Astrocyte (in vitro differentiated cells and primary cell): ENCODE measurements at places on chromosomes 7 and 10. TPM values are rescaled to one million over a fixed set of nuclear protein-coding genes. Genes with fewer than 3 reads are reported as not detected.

Gene CFAP43
- total RNA-seq: 0.24 and 0.27 TPM in 2 replicates

Gene OPN1SW
- not detected in 2 replicates for total RNA-seq

GRCh38 chr7:17299483-17299991 lies 1.1 kb downstream of the AHR start:
- H3K36me3 ChIP-seq: no peaks in the 10 kb centered on the region
- H3K27ac ChIP-seq: peak overlapping the region; percentile 57
- peaks cover 4% of the 10 kb centered on the region for H3K4me1 ChIP-seq
- H3K27me3 ChIP-seq: no peaks in the 10 kb centered on the region

DNA sequence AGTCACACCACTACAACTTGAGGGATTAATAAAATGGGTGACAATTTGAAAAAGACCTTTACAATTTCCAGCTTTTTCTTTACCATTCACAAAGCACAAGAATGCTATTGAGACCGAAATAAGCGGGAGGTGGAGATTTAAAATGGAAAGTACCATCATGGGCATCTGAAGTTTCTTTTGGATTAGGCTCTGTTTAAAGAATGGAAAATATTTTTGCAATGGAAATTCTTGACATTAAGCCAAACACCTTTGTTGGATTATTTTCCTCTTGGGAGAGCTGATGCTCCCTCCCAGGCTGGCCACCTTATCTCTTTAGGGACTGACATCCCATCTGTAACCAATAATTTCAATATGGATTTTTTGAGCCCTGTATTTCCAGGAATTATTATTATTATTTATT lies 62.5 kb downstream of the BPGM start:
- H3K4me1 ChIP-seq: peaks cover 16% of the 10 kb centered on the region
- H3K27me3 ChIP-seq: no peaks in the 10 kb centered on the region
- H3K36me3 ChIP-seq: no peaks in the 10 kb centered on the region
- no peak overlapping the region for H3K4me3 ChIP-seq

Gene JCAD
- 27.3 and 29.0 TPM in 2 replicates for total RNA-seq

DNA sequence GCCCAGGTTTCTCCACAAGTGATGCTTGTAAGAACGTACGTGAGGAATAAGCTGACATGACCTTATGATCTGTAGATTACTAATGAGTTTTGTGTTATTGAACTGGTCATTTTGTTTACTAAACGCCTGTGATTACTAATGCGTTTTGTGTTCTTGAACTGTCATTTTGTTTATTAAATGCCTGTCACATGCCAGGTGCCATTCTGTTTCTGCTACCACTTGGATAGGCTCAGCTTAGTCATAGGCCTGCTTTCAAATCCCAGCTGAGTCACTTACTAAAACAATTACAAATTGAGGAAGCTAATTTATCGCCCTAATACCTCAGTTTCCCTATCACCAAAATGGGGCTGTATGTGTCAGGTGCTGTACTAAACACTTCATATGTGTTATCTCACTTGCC lies 4.7 kb upstream of the HGF start:
- no peak overlapping the region for H3K4me3 ChIP-seq
- no peaks in the 10 kb centered on the region for H3K36me3 ChIP-seq
- no peak for DNase-seq
- H3K27me3 ChIP-seq: no peaks in the 10 kb centered on the region

DNA sequence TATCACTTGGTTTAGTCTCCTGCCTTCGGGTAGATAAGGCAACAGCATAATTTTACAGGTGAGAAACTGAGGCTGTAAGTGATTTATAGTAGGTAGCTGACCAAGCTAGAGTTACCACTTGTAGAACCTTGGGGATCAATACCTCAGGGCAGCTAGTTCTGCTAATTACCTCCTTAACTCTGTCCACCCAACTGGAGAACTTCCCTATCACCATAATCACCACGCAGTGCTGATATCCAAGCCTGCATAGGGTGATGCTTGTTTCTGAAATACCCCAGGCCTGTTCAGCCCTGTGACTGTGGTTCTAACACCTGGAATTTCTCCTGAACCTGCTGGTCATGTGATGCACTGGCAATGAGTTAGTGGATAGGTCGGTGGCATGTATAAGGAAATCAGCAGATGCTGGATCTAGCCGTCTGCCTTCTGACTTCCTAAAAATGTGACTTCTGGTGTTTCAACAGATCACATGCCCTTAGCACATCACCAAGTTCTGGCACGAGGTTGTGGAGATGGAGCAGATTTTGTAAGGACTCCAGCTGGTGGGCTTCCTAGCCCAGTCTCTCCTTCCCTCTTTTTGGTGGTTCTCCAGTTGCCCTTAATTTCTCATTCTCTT lies 15.3 kb downstream of the PLAU start:
- H3K36me3 ChIP-seq: no peaks in the 10 kb centered on the region
- H3K27ac ChIP-seq: no peak overlapping the region
- DNase-seq: no peak
- H3K27me3 ChIP-seq: no peaks in the 10 kb centered on the region

DNA sequence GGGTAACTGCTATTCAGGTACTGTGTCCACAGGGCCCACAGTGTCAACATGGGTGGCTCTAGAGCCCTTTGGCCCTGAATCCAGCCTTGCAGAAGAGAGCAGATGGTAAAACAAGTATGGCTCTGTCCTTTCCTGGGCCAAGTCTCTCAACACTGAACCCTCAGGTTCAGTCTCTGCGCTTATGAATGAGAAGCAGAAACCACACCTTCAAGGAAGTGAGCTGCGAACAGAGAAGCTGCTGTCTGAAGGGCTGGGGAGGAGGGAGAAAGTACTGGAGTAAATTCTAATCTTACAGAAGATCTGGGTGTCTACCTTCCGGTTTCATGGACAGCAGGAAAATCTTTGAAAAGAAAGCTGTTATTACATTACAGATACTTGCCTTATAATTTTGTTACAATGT lies 4.1 kb downstream of the TBRG4 start:
- no peak overlapping the region for H3K27ac ChIP-seq
- DNase-seq: no peak
- no peak overlapping the region for H3K4me3 ChIP-seq
- H3K36me3 ChIP-seq: peaks cover 48% of the 10 kb centered on the region

DNA sequence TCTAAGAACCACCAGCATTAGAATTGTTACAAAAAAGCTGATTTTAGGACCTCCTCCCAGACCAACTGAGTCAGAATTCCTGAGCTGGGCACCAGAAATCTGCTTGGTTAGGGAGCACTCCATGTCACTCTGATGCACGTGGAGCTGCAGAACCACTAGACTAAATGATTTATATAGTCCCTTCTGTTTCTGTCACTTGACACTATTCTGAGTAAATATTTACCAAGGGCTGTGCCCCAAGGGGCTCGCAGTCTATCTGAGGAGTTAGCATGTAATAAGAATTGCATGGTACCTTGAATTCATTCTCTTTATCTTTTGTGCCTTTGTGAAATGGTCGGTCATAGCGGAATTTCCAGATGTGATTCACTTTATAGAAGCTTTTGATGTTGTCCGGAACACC lies 196.0 kb upstream of the IMMP2L start:
- no peak for DNase-seq
- H3K4me1 ChIP-seq: no peaks in the 10 kb centered on the region
- H3K36me3 ChIP-seq: no peaks in the 10 kb centered on the region
- H3K27ac ChIP-seq: no peak overlapping the region
- H3K27me3 ChIP-seq: no peaks in the 10 kb centered on the region
- H3K4me3 ChIP-seq: no peak overlapping the region

Gene TUBAL3
- total RNA-seq: not detected in 2 replicates

GRCh38 chr10:132517951-132518521 lies 19.6 kb upstream of the INPP5A start:
- no peaks in the 10 kb centered on the region for H3K36me3 ChIP-seq
- no peak overlapping the region for H3K4me3 ChIP-seq
- H3K27ac ChIP-seq: peak overlapping the region; percentile 86
- DNase-seq: no peak
- H3K4me1 ChIP-seq: peaks cover 50% of the 10 kb centered on the region

DNA sequence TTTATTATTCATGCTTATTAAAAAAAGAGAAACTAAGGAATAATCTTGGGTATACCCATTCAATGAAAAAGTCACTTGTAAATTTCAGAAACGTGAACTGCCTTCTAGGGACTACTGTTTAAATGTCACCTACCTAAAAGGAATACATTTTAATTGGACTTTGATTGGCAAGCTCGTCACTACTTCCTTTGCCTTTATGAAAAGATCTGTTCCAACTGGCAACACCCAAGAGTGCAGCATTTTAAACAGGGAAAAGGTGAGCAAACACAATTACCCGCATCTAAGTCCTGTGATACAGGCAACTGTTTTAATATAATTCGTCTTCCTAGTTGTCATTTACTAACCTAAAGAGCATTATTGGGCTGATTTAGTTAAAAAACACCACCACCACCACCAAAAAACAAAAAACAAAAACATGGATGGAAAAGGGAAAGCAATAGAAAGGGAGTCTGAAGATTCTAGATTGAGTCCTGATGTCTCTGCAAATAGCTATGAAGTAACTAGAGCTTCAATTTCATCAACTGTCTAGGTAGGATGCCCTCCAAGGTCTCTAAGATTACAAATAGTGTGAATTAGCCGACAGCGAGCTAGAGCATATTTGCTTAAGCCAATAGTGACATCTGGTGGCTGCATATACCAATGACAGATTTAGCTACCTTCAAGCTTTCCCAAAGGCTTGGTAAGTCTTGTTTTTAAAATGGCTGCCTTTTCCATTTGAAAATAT lies 33.8 kb upstream of the ICA1 start:
- no peaks in the 10 kb centered on the region for H3K27me3 ChIP-seq
- H3K4me1 ChIP-seq: no peaks in the 10 kb centered on the region
- DNase-seq: peak; percentile 67
- no peaks in the 10 kb centered on the region for H3K36me3 ChIP-seq
- H3K4me3 ChIP-seq: no peak overlapping the region

Gene KCNMA1
- total RNA-seq: 43.3 and 45.8 TPM in 2 replicates

DNA sequence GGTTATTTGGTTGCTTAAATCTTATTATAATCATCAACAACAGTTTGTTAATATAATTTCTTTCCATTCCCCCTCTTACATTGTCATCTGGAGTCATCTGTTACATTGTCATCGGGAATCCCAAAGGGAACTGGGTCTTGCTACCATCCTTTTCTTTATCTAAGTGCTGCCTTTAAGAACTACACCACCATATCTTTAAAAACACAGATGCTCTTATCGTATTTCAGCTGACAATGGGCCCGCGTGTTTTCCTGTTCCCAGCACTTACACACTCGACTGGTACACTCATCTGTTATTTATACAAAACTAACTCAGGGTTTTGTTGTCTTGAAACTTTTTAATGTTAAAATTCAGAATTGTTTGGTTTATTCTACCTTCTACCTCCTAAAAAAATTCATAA lies 256.2 kb upstream of the MGMT start:
- no peaks in the 10 kb centered on the region for H3K27me3 ChIP-seq
- no peak overlapping the region for H3K4me3 ChIP-seq
- no peaks in the 10 kb centered on the region for H3K4me1 ChIP-seq
- DNase-seq: no peak
- H3K27ac ChIP-seq: no peak overlapping the region
- no peaks in the 10 kb centered on the region for H3K36me3 ChIP-seq

Gene SH2D4B
- 0.07 TPM in 1 of 2 replicates, not detected in the other for total RNA-seq

DNA sequence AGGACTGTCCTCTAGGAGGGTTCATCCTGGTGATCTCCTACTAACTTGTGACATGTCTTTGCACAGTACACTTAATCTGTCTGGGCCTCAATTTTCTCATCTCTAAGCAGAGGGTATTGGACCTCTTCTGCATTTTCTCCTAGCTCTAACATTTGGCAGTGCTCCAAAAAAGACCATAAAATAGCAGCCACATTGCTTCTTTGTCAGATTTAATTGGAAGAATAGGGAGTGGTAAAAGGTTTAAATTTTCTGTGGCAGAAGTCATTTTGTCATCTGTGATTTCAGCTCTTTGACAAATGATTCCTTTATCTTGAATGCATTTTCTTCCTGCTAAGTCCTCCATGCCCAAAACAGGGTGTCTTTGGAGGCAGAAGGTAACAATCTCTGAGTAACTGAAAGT lies 289.9 kb upstream of the LRGUK start:
- no peak for DNase-seq
- H3K27ac ChIP-seq: no peak overlapping the region
- H3K36me3 ChIP-seq: no peaks in the 10 kb centered on the region
- H3K27me3 ChIP-seq: no peaks in the 10 kb centered on the region
- no peak overlapping the region for H3K4me3 ChIP-seq
- H3K4me1 ChIP-seq: no peaks in the 10 kb centered on the region

Gene PLPP4
- total RNA-seq: 44.1 and 45.1 TPM in 2 replicates

Gene CCDC7
- 2.1 and 2.3 TPM in 2 replicates for total RNA-seq

GRCh38 chr10:119006451-119007210 lies 22.9 kb upstream of the NANOS1 start:
- DNase-seq: peak; percentile 99
- peak overlapping the region; percentile 37 for H3K27ac ChIP-seq
- no peaks in the 10 kb centered on the region for H3K36me3 ChIP-seq
- H3K4me1 ChIP-seq: peaks cover 19% of the 10 kb centered on the region
- no peak overlapping the region for H3K4me3 ChIP-seq
- peaks cover 5% of the 10 kb centered on the region for H3K27me3 ChIP-seq

Gene TLL2
- total RNA-seq: 7.6 and 9.6 TPM in 2 replicates

DNA sequence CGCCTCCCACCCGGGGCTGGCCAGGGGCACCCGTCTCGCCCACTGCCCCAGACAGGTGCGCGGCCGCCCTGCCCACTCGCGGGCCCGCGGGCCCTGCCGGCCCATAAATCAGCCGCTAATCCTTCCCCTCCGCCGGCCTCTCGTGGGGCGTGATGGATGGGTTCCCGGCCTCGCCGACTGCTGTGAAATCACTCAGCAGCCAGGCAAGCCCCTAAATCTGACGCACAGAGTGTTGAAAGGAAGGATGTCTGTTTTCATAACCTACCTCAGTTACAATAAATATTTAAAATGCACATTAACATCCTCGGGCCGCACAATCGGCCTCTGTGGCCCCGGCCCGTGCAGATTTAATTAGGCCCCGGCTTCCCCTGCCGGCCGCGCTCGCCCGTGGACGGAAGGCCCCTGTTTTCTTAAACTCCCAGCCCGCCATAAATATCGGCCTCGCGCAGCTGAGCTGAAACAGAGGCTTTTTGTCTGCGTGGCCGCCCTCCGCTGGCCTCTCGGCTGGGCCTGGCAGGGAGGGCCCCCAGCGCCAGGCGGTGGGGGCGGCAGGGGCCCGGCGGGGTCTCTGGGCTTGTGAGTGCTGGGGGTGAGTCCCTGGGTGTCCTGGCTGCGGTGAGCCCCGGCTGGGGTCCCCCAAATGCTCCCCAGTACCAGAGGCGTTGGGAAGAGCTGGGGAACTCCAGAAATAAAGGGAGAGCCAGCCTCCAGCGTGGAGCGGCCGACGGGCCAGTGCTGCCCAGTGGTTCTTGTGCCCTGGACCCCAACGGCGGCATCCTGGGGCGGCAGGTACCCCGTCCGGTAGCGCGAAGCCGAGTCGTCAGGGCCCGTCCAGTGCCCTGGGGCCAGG lies 90.7 kb downstream of the UNCX start:
- no peaks in the 10 kb centered on the region for H3K36me3 ChIP-seq
- no peak overlapping the region for H3K4me3 ChIP-seq
- DNase-seq: no peak
- H3K27me3 ChIP-seq: peaks cover 5% of the 10 kb centered on the region

DNA sequence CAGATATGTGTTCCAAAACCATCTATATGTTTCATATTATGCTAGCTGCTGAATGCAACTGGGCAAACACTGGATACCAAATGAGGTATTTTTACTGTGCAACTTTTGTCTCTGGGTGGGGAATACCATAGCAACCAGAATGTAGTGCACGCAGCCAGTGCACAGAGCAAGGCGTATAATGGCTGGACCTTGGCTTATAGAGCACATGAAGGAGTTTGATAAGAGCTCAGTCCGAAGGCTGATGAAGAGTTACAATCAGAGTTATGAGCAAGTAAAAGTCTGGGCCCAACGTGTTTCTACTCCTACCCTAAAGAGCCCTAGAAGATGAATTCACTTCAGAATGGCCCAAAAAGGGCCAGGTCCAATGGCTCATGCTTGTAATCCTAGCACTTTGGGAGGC lies 82.2 kb downstream of the MET start:
- no peaks in the 10 kb centered on the region for H3K4me1 ChIP-seq
- H3K27me3 ChIP-seq: no peaks in the 10 kb centered on the region
- H3K36me3 ChIP-seq: peaks cover 4% of the 10 kb centered on the region
- no peak overlapping the region for H3K27ac ChIP-seq
